Tibial nerve (tissue), 4 donors: ENCODE measurements at places on chromosomes 1 and 21. TPM values are rescaled to one million over a fixed set of nuclear protein-coding genes. Genes with fewer than 3 reads are reported as not detected.

- H3K27ac ChIP-seq: no peak overlapping the region
- DNase-seq: no peak
- H3K4me1 ChIP-seq: no peaks in the 10 kb centered on the region
- no peaks in the 10 kb centered on the region for H3K36me3 ChIP-seq
- H3K27me3 ChIP-seq: no peaks in the 10 kb centered on the region
Measured at GRCh38 chr1:35932941-35933340, 2.0 kb downstream of the AGO3 start.

- H3K4me3 ChIP-seq: no peak overlapping the region
- no peaks in the 10 kb centered on the region for H3K4me1 ChIP-seq
- H3K27ac ChIP-seq: no peak overlapping the region
- no peak for DNase-seq
Measured at GRCh38 chr1:55526716-55527115, 311.6 kb upstream of the USP24 start.

Gene HHIPL2
- not detected for total RNA-seq

DNA sequence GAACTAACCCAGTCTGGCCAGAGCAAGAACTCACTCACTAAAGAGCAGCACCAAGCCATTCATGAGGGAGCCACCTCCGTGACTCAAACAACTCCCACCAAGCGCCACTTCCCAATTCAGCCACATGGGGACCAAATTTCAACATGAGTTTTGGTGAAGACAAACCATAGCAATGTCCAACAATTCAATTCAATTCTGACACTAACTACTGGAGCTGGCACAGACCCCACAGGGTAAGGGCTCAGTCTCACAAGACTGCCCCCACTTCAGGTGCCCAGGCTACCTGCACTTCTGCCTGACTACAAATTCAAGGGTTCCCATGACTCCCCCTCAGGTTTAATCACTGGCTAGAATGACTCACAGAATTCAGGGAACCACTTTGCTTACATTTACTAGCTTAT, 48.8 kb upstream of the RAP1A start:
- H3K4me3 ChIP-seq: no peak overlapping the region
- no peaks in the 10 kb centered on the region for H3K36me3 ChIP-seq
- DNase-seq: no peak
- H3K27ac ChIP-seq: no peak overlapping the region
- peaks cover 14% of the 10 kb centered on the region for H3K4me1 ChIP-seq

Gene ARTN
- not detected for total RNA-seq

- no peaks in the 10 kb centered on the region for H3K27me3 ChIP-seq
- no peak for DNase-seq
Measured at GRCh38 chr1:35190784-35191183, 2.2 kb downstream of the SFPQ start.

Gene OR2T35
- total RNA-seq: not detected

DNA sequence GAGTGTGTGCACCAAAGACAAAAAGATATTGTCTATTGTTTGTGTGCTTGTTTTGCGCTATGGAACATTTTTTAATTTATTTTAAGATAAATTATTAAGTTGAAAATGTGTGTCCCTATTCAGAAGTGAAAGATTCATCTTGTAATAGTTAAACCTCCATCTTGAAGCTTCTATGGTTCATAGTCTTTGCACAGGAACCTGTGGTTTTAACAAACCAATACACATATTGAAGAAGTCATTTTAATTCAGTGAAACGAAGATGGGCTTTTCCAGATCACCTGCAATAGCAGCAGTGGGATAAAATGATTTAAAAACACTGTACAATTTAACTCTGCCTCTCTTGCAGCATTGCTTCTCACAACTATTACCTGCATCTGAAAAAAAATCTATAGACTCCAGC, 42.6 kb upstream of the QSOX1 start:
- H3K4me3 ChIP-seq: no peak overlapping the region
- H3K27ac ChIP-seq: no peak overlapping the region
- H3K4me1 ChIP-seq: no peaks in the 10 kb centered on the region
- H3K27me3 ChIP-seq: peaks cover 2% of the 10 kb centered on the region
- peaks cover 64% of the 10 kb centered on the region for H3K36me3 ChIP-seq

GRCh38 chr1:219337588-219337987, 163.9 kb downstream of the LYPLAL1 start:
- DNase-seq: no peak
- no peak overlapping the region for H3K4me3 ChIP-seq
- no peaks in the 10 kb centered on the region for H3K27me3 ChIP-seq
- no peaks in the 10 kb centered on the region for H3K36me3 ChIP-seq
- H3K4me1 ChIP-seq: no peaks in the 10 kb centered on the region
- H3K27ac ChIP-seq: no peak overlapping the region

- H3K27ac ChIP-seq: no peak overlapping the region
- no peak for DNase-seq
- no peaks in the 10 kb centered on the region for H3K27me3 ChIP-seq
Measured at GRCh38 chr21:15472108-15473040, 257.4 kb upstream of the USP25 start.

DNA sequence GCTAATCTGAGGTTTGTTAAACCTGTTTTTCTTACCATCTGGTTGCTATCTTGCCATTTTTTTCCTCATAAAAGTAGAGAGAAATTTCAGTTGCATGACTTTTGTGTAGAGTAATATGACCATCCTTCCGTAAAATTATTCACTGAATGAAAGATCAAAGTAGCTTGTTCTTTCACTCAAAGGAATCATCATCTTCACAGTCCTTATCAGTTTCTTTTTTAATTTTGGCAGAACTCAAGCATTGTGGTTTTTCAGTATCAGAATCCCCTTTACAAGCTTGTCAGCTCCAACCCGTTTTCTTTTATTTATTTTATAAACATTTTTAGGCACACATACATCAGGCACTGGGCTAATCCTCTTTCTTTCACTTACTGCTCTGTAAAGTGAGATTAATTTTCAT, 91.7 kb downstream of the UBE2U start:
- no peak overlapping the region for H3K4me3 ChIP-seq
- H3K27ac ChIP-seq: no peak overlapping the region
- no peaks in the 10 kb centered on the region for H3K36me3 ChIP-seq
- no peak for DNase-seq

Gene GUCA2A
- total RNA-seq: not detected

Gene AURKAIP1
- 106 TPM for total RNA-seq

Gene NCAM2
- total RNA-seq: 29.7 TPM
